Vagina (tissue), 2 donors: ENCODE measurements at places on chromosomes 7 and 10.

DNA sequence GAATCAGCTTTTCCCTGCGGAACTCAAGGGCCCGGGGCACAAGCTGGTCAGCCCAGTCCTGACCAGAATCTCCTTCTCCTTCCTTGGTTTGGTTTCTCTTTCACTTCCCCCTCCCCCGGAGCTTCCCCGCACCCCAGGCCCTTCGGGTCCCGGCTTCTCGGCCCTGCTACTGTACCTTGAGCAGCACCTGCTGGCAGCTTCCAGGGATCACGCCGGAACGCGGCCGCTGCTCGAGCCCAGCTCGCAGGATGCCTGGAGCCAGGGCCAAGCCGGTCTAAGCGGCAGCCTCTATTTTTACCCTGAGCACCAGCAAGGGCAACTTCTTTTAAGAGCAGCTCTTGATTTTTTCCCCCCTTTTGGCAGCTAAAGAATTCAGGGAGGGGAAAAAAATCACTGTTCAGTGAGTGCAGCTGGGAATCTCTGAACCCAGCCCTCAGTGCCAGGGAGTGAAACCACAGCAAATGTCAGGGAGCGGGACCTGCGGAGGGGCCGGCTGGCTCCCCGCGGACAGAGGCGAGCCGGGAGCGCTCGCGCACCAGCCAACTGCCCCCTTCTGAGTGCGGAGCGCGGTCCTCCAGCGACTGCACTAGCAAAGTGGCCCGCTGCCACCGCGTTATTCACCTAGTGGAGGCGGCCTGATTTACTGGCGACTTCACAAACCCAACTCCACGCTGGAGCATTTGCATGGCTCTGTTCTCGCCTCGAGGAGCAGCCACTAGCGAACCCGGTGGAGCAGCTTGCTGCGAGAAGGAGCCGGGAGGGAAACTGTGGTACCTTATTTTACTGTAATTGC is 2.4 kb upstream of the INHBA start:
- H3K4me1 ChIP-seq = peaks cover 8% of the 10 kb centered on the region
- H3K4me3 ChIP-seq = peak overlapping the region; percentile 47
- no peak for DNase-seq
- H3K27me3 ChIP-seq = no peaks in the 10 kb centered on the region
- no peaks in the 10 kb centered on the region for H3K36me3 ChIP-seq
- H3K27ac ChIP-seq = peak overlapping the region; percentile 47

DNA sequence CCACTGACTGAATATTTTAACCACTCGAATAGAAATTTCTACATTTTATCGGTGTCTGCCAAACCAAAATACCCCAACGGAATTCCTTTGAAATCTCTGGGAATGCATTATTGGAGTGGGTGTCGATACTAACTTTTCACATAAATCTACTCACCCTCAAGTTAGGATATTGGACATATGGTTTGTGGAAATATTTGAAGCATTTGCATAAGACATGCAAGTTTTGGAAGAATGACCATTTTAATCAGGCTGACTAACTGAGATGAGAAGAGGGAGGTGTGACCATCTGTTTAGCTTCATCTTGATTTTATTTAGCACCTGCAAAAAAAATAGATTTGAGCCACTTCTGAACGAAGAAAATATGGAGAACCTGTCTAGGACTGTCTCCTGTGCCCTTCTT is 61.2 kb downstream of the KLF6 start:
- no peaks in the 10 kb centered on the region for H3K36me3 ChIP-seq
- no peak for DNase-seq
- no peak overlapping the region for H3K4me3 ChIP-seq
- H3K4me1 ChIP-seq = no peaks in the 10 kb centered on the region

DNA sequence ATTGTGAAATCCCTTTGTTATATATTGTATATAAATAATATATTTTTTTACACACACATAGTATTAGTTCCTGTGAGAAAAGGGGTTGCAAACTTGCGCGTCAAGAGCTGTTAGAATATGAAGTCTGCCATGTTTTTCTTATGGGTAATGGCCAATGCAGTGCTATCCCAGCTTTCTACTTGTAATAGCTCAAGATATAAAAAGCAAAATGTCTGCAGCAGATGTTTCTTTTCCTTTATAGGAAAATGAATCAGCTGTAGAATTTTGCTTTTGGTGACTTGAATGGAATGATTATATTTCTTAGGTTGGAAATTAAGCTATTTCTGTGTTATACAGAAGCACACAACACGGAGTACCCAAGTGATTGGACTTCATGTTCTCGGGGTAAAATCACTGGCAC is 53.3 kb upstream of the TMEM236 start:
- H3K4me3 ChIP-seq = no peak overlapping the region
- H3K4me1 ChIP-seq = no peaks in the 10 kb centered on the region
- no peak for DNase-seq
- no peak overlapping the region for H3K27ac ChIP-seq
- H3K27me3 ChIP-seq = no peaks in the 10 kb centered on the region

DNA sequence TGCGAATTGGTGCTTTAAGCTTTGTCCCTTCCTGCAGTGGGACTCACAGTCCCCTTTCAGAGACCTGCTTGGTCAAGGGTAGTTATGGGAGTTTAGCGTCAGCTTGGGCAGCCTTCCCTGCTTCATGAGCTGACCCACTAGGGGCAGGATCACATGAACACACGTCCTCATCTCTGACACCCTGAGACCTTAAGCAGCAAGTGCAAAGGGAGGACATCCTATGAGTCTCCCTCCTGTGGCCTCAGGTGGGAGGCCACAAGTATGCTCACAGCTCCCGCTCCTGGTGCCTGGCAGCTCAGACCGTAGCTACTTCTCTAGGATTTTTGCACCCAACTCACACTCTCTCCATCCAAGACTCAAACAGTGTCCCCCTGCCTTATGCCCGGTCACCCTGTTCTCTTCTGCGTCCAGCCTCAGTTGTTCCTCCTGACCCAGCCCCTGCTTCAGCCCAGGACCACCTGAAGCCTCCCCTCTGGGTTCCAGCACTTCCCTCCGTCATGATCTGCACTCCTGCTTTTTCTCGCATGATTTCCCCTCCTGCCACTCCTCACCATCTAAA is 136.6 kb upstream of the FAM20C start:
- H3K4me1 ChIP-seq = no peaks in the 10 kb centered on the region
- H3K36me3 ChIP-seq = no peaks in the 10 kb centered on the region
- H3K4me3 ChIP-seq = no peak overlapping the region
- H3K27me3 ChIP-seq = no peaks in the 10 kb centered on the region
- DNase-seq = no peak

DNA sequence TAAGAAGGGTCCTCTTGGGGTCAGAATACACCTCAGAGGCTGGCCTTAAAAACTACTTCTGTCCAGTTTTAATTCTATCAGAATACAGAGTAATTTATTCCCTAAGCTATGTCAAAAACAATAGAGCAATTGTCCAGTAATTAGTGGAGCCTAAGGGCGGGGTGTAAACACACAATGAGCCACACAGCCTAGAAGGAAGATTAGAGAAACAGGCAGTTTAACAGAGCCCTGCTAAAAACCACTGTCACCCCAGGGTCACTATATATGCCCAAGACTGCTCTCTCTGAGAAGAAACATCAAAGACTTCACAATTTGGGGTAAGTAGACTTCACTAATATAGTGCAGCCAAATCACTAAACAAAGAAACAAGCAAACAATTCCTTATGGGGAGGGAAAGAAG is 27.2 kb upstream of the WNT2 start:
- no peak overlapping the region for H3K4me3 ChIP-seq
- no peak overlapping the region for H3K27ac ChIP-seq
- DNase-seq = no peak
- H3K27me3 ChIP-seq = no peaks in the 10 kb centered on the region
- no peaks in the 10 kb centered on the region for H3K36me3 ChIP-seq

DNA sequence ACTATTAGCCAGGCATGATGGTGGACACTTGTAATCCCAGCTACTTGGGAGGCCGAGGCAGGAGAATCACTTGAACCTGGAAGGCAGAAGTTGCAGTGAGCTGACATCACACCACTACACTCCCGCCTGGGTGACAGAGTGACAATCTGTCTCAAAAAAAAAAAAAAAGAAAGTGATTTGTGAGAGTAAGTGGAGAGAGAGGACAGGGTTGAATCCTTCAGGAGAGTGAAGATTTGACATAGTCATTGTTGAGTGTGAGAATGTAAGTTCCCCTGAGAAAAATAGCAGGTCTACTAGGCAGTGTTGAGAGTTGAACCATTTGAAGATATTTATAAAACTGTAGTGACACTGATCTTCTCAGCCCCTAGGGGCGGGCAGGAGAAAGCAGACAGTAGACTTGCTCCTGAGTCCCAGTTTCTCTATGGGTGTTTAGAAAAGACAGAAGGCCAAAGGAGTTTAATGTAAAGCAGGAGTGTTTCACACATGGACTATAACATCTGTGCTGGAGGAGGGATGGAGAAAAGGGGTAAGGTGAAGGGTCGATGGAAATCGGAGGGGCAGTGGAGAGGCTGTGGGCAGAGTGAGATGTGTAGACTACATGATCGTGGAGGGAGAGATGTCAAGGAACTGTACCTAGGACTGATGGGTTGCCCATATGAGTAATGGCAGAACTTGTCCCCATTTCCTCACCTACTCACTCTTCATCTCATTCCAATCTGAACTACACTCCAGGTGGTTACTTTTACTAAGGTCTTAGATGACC is 13.7 kb upstream of the LAMB4 start:
- no peak overlapping the region for H3K4me3 ChIP-seq
- no peak overlapping the region for H3K27ac ChIP-seq
- H3K4me1 ChIP-seq = peaks cover 4% of the 10 kb centered on the region

DNA sequence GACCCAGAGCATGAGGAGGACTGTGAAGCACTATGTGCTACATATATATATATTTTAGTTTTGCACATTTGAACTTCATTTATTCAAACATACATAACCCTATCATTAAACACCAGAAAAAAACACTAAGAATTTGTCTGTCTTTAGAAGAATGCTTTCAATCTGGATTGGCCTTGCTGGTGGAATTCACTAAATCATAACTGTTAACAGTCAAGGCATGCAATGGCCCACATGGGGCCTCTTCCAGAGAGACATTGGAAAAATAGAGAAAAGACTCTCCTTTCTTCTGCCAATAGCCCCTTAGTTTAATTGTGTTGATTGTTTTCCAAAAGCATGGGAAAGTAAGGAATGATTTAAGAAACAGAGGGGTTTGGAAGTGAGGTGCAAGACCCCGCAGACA is 77.9 kb downstream of the MRPL32 start:
- H3K4me1 ChIP-seq = no peaks in the 10 kb centered on the region
- H3K4me3 ChIP-seq = no peak overlapping the region
- no peak overlapping the region for H3K27ac ChIP-seq
- H3K27me3 ChIP-seq = no peaks in the 10 kb centered on the region
- H3K36me3 ChIP-seq = no peaks in the 10 kb centered on the region

DNA sequence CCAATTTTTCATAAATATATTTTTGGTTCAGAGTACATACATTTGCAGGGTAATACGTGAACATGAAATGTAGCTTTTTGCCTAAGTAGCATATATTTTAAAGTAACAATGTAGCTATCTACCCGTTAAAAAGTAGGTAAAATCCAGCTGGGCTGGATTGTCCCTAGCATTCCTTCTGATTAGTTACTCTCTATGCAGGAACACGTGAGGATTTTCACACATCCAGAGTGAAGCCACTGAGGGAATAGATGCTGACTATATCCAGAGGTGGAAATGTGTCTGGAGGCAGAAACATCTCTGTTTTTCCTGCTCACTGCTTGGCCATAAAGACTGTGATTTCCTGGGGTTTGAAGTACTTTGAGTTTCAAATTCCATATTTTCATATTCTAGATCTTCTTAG is 338.9 kb upstream of the KIAA1217 start:
- DNase-seq = no peak
- no peaks in the 10 kb centered on the region for H3K4me1 ChIP-seq
- no peak overlapping the region for H3K4me3 ChIP-seq
- no peaks in the 10 kb centered on the region for H3K36me3 ChIP-seq
- no peaks in the 10 kb centered on the region for H3K27me3 ChIP-seq

DNA sequence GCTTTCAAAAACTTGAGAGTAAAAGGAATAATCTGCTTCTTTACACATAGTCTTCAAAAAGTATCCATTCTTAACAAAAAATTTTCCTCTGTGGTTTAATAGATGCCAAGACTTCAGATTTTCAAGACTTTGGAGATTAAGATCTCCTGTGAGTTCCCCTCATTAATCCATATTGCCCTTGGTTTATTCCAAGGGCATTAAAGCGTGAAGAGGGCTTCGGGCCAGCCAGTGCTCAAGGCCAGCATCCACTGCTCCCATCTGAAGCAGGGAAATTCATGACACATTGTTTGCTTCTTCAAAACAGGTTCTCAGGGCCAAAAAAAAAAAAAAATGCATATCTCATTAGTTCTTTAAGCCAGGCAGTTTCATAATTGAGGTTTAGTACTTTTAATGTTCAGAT is 137.3 kb upstream of the RHOBTB1 start:
- no peak overlapping the region for H3K4me3 ChIP-seq
- no peaks in the 10 kb centered on the region for H3K27me3 ChIP-seq
- DNase-seq = no peak
